ENCODE measurements at places on chromosomes 3 and 15.

GRCh38 chr3:177102553-177102952 lies 94.7 kb downstream of the TBL1XR1 start:
- no peak for DNase-seq

GRCh38 chr3:17129556-17129955 lies 244.8 kb downstream of the PLCL2 start:
- no peak for DNase-seq

GRCh38 chr15:95684693-95685115 lies 645.8 kb upstream of the NR2F2 start:
- peak; percentile 71 for DNase-seq

- DNase-seq = peak; percentile 14
Observed at GRCh38 chr3:77039606-77040171, at the start of gene ROBO2. TSS of gene ROBO2 (plus strand) at chr3:77040099. CDS start at chr3:77040786, 687 bp downstream.

DNA sequence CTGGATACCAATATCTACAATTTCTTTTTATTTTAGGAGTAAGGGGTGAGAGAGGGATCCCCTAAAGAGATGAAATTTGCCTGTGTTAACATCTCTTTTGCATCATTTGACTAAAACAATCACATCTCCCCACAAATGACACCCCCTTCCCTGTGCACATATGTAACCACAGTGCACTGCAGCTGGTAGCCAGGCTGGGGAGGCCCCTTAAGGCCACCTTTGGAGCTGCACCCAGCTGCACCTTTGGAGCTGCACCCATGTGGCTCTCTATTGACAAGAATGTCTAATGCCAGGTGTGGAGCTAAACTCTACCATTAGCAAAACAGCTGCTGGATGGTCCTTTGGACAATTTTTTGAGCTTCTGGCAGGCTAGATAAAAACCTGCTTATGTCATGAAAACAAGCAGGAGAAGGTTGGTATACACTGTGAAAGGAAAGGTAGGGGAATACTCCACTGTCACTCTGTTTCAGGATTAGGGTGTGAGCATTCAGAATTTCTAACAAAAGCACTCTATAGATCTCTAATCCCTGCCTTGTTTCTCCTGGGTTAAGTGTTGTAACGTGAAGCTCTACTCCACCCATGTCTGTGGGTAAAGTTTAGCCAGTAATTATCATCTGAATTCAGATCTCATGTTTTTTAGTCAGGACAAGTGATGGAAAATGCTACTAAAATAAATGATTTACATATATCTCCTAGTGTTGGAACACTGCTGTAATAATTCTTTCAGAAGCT lies 52.1 kb downstream of the TFG start:
- DNase-seq = no peak

DNA sequence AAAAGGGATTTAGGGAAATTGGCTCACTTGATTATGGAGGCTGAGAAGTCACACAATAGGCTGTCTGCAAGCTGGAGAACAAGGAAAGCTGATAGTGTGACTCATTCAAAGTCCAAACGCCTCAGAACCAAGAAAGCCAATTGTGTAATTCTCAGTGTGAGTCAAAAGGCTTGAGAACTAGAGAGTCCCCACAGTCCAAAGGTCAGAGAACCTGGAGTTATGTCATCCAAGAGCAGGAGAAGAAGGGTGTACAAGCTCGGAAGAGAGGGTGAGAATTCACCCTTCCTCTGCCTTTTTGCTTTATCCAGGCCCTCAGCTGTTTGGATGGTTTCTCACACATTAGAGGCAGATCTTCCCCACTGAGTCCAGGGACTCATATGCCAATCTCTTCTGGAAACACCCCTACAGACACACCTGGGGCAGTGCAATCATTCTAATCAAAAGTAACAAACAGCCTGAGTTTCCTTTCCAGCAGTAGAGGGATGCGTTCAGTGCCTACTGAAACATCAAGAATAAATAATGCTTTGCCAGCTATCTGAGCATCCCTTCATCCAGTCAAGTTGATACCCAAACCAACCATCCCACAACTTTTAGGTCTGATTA lies 271.5 kb downstream of the SATB1 start:
- DNase-seq = peak; percentile 23

DNA sequence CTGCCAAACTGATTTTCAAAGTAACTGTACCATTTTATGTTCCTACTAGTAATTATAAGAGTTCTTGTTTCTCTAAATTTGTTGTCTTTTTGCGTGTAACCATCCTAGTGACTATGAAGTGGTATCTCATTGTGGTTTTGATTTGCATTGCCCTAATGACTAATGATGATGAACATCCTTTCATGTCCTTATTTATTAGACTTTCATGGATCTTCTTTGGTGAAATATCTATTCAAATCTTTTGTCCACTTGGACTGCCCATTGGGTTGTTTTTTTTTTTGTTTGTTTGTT lies 3.6 kb downstream of the OXSR1 start:
- DNase-seq = no peak

- DNase-seq = peak; percentile 47
Observed at GRCh38 chr3:182527745-182528144, 265.6 kb upstream of the ATP11B start.

- no peak for DNase-seq
Observed at GRCh38 chr15:78197632-78198031, 36.7 kb downstream of the ACSBG1 start.

- DNase-seq = no peak
Observed at GRCh38 chr3:181691901-181692300, 19.8 kb upstream of the SOX2 start.

- DNase-seq = no peak
Observed at GRCh38 chr3:168362156-168362555, 266.4 kb upstream of the GOLIM4 start.

- peak; percentile 56 for DNase-seq
Observed at GRCh38 chr3:140391061-140391460, 286.8 kb upstream of the TRIM42 start.

- no peak for DNase-seq
Observed at GRCh38 chr3:106115557-106115956, 246.7 kb upstream of the CBLB start.

DNA sequence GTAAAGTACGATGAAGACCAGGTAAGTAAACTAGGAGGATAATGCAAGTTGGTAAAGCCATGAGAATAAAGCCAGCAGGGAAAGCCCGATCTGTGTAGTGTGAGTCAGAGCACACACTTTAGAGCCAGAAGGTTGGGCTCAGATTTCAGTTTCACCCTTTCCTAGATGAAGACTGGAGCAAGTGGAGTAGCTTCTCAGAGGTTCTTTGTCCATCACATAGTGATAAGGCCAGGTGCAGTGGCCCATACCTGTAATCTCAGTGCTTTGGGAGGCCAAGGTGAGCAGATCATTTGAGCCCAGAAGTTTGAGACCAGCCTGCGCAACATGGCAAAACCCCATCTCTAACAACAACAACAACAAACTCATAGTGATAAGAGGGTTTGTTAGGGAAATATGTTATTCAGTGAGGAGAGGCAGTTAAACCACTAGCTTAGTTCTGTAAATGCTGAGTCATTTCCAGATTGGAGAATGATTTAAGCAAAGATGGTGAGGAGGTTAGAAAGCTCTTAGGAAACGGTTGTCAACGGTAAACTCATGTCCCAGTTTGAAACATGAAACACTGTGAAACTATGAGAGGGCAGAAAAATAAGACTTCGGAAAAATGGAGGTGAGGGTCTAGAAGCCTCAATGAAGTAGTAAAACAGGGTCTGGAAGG lies 39.0 kb downstream of the IL12A start:
- peak; percentile 49 for DNase-seq

DNA sequence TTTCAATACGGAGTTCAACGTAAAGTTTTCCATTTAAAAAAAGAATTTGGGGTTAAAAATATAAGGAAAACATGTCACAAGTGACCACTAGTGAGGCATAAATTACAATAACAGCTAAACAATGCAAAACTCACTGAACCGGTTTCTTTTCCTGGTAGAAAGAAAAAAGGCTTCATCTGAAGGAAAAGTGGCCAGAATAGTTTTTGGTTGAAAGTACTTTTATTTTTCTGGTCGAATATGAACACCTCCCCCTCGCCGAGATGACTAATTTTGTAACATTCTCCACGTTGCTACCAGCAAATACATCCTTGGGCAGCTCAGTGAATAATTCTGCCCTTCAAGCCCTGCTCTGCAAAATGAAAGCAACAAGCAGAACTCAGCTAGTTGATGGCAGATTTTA lies 3.9 kb upstream of the SRGAP3 start:
- DNase-seq = no peak

- peak; percentile 58 for DNase-seq
Observed at GRCh38 chr3:107999215-107999775, 91.5 kb downstream of the CD47 start.

- DNase-seq = no peak
Observed at GRCh38 chr3:24952388-24952787, 457.7 kb upstream of the THRB start.

DNA sequence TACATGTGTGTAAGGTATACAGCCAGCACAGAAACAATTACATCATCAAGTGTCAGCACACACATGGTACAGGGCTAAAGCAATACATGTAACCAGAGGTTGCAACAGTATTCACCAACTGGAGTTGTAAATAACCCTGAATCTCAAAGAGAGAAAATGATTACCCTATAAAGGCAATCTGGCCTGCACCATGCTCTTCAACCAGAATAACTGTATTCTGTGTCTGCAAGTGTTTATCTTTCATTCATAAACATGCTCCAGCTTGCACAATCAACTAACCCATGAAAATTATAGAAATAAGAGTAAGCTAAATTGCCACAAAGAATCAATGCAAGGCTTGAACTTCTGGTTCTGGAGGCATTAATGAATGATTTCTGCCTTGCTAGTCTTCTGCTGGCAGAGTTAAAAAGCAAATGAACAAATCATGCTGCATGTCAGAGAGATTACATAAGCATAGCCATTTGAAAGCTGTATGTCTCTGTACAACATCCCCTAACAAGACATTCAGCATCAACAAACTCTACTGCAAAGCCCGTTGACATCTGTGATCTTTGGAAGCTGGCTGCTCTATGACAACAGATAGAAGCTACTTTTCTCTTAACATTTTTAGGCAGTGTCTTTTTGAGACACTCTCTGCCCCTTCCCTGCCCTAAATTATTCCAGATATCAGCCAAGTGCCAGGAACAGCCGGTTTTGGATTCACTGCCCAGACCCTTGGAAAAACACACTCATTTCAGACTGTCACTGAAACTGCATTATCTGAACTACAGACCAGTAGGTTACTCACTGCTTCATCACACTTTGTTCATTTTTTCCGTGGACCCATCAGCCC lies 871.0 kb downstream of the OTOL1 start:
- no peak for DNase-seq
